ENCODE measurements at places on chromosomes 7 and 10. TPM values are rescaled to one million over a fixed set of nuclear protein-coding genes. Genes with fewer than 3 reads are reported as not detected.

The CALHM1 gene
- not detected for total RNA-seq

DNA sequence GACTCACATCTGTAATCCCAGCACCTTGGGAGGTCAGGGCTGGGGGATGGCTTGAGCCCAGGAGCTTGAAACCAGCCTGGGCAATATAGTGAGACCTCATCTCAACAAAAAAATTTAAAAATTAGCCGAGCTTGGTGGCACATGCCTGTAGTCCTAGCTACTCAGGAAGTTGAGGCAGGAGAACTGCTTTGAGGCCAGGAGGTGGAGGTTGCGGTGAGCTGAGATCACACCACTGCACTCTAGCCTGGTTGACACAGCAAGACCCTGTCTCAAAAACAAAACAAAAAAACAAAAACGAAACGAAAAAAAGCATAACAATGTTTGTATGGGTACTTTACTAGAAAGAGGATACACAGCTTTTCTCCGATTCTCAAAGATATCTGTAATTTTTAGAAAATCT lies 31.8 kb downstream of the WNT16 start:
- no peak for DNase-seq

The NPC1L1 gene
- 0.09 TPM for total RNA-seq

DNA sequence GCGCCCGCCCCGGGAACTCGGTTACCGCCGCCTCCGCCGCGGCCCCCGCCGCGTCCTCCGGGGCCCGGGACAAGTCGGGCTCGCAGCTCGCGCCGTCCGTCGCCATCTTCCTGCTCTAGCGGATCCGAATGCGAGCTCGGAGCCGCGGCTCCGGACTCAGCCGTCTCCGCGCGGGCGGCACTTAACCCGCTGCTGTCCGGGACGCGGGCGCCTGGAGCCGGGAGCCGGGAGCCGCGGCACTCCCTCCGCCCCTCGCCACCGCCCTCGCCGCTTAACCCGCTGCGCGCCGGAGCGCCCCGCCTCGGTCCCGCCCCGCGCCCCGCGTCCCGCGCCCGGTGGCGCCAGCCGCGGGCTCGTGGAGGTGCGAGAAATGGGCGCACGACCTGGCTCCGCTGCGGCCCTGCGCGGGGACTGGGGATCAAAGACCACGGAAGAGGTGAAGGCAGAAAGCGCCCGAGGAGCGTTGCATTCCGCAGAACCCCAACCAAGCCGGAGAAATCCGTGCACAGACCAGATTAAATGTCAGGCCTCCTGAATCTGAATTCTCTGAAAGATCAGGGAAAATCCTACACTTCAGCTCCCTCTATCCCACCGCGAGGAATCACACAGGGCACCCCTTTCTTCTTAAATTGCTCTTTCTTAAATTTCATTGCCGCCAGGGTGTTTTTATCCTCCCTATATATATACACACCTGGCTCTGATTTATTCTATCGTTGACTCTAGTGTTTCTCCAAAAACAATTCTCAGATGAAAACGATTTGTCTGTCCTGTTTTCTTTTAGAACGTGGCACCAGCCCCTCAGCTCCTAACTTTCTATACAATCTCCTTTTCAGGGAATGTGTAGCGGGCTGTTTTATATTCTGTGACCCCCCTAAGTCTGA lies at the start of gene CTTNBP2:
TSS of gene CTTNBP2 (minus strand) at position 132 of the 881 bp plus-strand sequence. CDS start at position 106, 26 bp downstream.
- peak; percentile 19 for DNase-seq

- DNase-seq: no peak
These were observed 1101.1 kb downstream of the SORCS3 start for GRCh38 chr10:105742184-105742583.

DNA sequence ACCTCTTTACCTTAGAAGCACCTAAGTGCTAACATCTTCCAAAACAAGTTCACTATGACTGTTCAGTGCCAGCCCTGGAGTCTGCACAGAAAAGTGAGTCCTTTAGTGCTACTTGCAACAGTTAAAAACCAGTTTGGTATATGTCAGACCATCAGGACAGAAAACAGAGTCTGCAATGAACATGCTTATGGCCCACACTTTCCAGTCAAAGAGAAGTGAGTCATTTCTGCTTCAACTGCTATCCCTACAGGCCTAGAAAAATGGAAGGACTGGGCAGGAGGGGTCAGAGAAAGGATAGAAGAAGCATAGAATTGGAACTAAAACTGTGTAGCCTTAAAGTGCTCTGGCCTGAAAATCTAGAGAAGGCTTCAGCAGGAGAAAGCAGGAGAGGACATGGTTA lies 108.0 kb downstream of the PDE1C start:
- no peak for DNase-seq
